ENCODE measurements at places on chromosomes 7 and 10.

DNA sequence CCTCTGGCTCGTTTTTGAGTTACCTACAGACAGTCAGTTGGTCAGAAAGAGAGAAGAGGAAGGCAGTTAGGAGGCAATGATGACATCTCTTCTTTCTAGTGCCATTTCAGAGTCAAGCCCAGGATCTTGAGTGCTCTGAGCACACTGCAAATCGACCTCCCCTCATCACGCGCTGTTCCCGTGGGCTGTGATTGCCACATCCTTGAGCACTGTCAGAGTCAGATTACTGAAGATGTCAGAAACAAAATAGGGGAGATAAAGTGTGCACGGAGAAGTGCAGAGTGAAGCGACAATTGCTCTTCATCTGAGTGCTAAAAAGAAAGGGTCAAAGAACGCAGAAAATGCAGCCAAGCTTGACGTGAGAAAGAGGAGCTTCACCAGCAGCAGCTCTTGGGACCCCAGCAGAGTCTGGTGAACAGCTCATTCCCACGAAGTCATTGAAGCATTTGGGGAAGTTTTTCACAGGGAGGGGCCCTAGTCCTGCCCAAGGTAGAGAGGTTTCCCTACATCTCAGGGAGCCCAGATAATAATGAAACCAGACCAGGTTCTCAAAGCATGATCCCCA is 661.7 kb upstream of the AUTS2 start:
- no peak for DNase-seq

DNA sequence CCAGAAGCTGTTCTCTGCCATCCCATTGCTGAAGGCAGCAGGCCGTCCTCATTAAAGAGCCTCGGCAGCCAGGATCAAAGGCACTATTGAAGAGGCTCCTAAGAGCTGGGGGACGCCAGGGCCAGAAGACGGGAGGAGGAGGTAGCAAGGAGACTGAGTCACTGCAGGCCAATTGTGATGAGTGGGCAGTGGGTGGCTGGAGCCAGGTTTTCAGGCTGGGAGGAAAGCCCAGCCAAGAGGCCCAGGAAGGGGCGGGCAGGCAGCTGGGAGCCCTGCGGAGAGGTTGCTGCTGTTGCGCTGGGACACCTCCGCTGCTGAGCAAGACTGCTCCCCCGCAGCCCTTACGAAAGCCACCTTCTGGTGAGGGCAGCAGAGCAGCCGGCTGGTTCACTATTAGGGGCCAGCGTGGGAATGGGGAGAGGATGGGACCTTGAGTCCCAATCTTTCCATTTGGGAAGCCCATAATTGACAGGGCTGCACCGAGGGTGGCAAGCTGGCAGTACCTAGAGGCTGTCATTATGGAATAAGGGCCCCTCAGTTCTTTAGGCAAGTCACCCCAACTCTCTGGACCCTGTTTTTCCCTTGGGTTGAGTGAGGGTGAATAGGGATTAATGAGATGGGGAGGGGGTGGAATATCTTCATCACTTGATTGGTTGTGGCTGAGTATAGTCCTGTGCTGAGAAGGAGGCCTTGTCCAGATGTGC is 48.4 kb downstream of the UNC5B start:
- DNase-seq, result no peak

- DNase-seq, result no peak
Measured at GRCh38 chr7:70738151-70738885, 393.6 kb upstream of the GALNT17 start.

DNA sequence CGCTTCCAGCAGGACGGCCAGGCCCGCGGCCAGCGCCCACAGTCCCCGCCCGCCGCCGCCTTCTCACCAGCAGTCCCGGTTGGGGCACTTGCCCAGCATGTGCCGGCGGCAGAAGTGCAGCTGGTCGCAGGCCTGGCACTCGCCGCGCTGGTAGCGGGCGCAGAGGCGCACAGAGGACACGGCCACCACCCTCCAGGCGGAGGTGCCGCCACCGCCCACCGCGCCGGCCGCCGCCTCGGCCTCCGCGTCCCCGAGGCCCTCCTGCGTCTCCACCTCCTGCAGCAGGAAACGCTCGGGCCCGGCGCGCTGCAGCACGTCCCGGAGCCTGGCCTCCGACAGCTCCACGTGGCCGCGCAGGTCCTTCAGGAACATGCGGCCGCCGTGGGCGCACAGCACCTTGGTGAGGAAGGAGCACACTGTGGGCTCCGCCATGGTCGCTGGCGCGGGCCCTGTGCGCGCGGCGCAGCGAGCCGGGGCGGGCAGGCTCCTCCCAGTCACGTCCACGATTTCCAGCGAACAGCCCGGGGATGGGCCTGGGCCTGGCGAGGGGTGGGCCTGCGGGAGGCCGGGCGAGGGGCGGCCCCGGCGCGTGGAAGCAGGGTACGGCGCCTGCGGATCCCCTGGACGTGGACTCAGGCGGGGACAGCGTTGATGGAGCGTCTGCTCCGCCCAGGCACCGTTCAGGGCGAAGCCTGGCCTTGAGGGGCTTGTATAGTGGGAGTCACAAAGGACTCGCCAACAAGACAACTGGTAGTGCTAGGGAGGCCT is at the start of gene ZC3HAV1L:
TSS of gene ZC3HAV1L (minus strand) at position 457 of the 768 bp plus-strand sequence. CDS start at position 432, 25 bp downstream.
- DNase-seq, result peak; percentile 65

GRCh38 chr10:91856637-91857036 is 52.6 kb downstream of the FGFBP3 start:
- DNase-seq, result no peak

DNA sequence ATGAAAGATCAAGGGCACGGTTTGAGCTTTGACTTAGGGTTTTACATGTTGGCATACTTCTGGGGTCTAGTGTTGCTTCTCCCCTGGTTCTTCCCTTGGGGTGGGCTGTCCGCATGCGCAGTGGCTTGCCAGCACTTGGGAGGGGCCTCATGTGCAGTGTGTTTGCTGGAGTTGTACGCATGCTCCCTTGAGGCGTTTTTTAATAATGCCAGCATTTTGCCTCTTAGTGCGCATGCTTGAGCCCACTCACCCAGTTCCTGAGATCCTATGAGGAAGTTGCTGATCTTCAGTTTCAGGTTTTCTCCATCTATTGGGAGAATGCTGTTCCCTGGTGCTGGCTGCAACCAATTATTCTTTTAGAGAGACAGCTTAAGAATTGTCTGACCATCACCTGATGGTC is 113.4 kb upstream of the GPR141 start:
- DNase-seq, result no peak

- no peak for DNase-seq
Measured at GRCh38 chr10:124214610-124215375, 121.4 kb upstream of the CHST15 start.

GRCh38 chr7:28520074-28521015 is 108.0 kb downstream of the CREB5 start:
- no peak for DNase-seq

DNA sequence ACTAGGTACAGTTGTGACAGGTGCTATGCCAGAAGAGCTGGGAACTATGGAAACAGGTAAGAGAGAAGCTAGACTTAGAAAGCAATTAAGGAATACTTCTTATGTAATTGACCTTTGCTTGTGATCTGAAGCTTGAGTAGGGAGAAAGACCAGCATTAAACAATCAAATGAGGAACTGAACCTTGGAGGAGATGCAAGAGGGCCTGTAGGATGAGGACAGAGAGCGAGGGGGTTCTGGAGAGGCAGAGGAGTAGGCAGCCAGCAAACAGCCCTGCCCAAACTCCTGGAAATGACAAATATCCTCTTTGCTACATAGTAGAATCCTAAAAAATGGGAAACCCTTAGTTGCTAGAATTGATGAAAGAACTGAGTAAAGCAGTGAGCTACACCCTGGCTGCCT is 41.6 kb upstream of the FAM204A start:
- DNase-seq, result no peak

- DNase-seq, result no peak
Measured at GRCh38 chr7:104328296-104328969, at the start of gene LHFPL3. Gene LHFPL3 (plus strand): TSS chr7:104328603.

GRCh38 chr7:19970514-19970913 is 197.1 kb upstream of the TMEM196 start:
- DNase-seq, result no peak

DNA sequence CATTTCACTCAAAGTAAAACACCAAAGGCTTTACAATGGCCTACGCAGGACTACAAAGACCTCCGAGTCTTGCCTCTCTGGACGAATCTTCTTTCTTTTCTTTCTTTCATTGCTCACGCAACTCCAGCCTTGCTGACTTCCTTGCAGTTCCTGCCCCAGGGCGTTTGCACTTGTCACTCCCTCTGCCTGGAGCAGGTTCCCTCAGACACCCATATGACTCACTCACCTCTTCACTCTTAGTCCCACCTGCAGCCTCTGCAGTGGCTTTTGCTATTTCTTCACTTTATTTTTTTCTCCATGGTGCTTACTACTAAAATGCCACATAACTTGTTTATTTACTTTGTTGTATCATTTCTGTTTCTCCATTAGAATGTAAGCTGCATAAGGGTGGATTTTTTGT is 33.1 kb downstream of the GHRHR start:
- no peak for DNase-seq

- DNase-seq, result no peak
Measured at GRCh38 chr7:122303531-122304318, 825 bp downstream of the FEZF1 start.

- DNase-seq, result no peak
Measured at GRCh38 chr10:84525120-84525806, 196.9 kb downstream of the CCSER2 start.

GRCh38 chr10:29794776-29795611 is 160.2 kb upstream of the SVIL start:
- no peak for DNase-seq

DNA sequence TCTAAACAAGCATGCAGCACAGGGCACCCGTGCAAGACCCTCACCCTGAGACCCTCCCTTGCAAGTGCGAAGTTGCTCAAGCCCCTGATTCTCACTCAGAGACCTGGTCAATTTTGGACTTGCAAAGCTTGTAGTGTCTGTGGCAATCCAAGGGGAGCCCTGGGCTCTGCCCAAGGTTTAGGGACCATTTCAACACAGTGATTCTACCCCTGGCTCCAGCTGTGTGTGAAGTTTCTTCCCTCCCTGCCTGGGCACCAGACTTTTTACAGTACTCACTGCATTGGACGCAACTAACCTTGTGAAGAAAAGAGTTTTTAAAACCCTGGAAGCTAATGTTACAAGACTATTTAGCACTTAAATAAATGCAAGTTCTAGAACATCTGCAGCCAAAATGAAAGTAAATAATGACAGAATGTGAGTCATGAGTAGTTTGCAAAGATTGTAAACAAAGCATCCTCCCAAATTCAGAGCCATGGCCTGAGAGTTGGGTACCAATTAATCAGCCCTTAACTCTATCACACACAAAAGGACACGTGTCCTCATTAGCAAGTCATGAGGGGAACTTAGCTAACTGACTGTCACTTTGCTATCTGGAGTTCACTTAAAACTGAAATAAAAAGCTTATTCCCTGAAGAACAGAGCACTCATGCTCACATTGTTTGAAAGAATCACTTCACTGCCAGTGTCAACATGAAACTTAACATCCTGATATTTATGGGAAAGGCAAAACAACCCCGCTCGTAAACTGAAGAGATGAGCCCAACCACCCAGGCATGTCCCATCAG is 48.1 kb downstream of the RGS10 start:
- no peak for DNase-seq

GRCh38 chr10:31071232-31072005 is 39.8 kb upstream of the ZNF438 start:
- DNase-seq, result no peak

DNA sequence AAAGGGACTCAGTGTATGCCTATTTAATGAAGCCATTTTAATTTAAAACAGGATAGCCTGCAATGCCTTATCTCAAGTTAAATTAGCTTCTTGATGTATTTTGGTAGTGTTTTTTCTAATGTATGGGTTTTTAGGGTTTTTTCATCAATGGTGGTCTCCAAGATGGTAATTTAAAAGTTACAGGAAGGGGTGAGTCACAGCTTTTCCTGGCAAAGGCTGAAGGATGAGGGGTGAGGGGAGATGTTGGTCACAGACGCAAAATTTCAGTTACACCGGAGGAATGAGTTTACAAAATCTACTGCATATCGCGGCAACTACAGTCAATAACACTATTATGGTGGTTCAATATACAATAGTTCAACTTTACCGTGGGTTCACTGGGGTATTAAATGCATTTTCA is 31.6 kb downstream of the CCDC3 start:
- no peak for DNase-seq

DNA sequence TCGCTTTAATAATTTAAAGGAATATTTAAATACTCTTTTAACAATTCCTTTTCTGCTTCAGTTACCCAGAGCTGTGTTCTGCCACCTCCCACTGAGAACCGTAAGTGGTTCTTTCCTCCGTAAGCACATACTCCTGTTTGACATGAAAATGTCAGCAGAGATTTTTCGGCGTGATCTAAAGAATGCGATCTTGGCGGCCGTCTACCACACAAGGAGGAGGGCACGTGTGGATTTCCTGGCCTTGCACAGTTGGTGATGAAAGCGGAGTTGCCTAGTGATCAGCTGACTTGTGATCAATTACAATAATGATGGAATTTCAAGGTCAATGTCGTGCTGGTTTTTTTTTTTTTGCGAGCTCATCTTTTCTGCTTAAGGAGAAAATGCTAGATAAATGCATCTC is 35.6 kb upstream of the INSIG1 start:
- no peak for DNase-seq

- no peak for DNase-seq
Measured at GRCh38 chr10:43702213-43702935, 53.7 kb upstream of the ZNF32 start.

DNA sequence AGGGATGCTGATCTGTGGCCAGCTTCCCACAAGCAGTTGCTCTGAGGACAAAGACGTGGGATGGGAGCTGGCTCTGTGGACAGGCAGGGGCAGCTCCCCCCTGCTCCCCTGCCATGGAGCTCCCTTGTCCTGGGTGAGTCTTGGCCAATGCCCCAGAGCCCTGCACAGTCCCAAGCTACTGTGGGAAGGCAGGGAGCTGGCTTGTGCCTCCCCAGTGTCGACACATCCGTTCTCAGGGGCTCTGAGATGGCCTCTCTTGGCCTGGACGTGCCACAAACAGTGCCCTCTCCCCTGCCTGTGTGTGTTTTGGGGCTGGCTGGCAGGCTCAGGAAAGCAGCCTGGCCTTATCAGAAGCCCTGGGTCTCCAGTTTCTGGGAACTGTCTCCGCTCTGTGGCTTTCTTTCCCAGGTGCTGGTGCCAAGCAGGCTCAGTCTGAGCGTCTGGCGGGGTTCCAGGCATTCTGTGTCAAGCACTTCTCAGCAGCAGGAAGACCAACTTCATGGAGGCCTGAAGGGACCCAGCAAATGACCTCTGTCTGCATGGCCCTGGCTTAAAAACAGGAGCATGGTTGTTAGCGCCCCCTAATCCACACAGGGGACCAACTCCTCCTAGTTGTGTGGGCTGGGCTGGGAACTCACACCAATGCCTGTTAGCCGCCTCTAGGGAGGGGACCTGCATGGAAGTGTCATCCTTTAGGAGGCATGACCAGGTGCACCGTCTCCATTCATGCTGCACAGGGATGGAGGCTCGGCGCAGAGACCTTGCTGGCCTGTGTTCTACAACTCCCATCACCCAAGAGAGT is 375.2 kb downstream of the RPS24 start:
- no peak for DNase-seq

Data from stimulated activated CD4-positive, alpha-beta T cell treated with anti-CD3 and anti-CD28 coated beads, Interleukin-4, amount 100 ng/mL, for 1 hour (primary cell).